GM04503 (cell line): ENCODE measurements at places on chromosomes 16 and 17.

DNA sequence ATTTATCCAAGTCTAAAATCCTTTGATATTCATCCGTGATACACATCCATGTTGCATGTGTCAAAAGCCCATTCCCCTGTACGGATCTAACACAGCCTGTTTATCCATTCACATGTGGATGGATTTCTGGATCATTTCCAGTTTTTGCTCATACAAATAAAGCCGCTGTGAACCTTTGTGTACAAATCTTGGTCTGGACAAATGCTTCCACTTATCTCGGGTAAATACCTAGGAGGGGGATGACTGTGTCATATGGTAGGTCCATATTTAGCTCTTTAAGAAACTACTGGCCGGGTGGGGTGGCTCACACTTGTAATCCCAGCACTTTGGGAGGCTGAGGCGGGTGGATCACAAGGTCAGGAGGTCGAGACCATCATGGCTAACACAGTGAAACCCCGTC is 6.3 kb upstream of the TBCD start:
- DNase-seq = no peak

DNA sequence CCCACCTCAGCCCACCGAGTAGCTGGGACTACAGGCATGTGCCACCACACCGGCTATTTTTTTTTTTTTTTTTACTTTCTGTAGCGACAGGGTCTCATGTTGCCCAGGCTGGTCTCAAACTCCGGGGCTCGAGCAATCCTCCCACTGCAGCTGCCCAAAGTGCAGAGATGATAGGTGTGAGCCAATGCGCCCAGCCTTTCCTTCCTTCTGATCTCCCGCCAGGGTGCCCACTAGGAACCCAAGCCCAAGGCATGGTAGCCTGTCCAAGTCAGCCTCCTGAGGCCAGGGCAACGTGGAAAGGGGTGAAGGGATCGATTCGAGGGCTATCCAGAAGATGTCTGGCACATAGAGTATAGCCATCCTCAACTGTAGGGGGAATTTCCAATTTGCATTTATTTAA is 9.6 kb upstream of the CREBBP start:
- DNase-seq = no peak

- DNase-seq = no peak
Observed at GRCh38 chr16:17839907-17840306, 369.1 kb upstream of the XYLT1 start.

DNA sequence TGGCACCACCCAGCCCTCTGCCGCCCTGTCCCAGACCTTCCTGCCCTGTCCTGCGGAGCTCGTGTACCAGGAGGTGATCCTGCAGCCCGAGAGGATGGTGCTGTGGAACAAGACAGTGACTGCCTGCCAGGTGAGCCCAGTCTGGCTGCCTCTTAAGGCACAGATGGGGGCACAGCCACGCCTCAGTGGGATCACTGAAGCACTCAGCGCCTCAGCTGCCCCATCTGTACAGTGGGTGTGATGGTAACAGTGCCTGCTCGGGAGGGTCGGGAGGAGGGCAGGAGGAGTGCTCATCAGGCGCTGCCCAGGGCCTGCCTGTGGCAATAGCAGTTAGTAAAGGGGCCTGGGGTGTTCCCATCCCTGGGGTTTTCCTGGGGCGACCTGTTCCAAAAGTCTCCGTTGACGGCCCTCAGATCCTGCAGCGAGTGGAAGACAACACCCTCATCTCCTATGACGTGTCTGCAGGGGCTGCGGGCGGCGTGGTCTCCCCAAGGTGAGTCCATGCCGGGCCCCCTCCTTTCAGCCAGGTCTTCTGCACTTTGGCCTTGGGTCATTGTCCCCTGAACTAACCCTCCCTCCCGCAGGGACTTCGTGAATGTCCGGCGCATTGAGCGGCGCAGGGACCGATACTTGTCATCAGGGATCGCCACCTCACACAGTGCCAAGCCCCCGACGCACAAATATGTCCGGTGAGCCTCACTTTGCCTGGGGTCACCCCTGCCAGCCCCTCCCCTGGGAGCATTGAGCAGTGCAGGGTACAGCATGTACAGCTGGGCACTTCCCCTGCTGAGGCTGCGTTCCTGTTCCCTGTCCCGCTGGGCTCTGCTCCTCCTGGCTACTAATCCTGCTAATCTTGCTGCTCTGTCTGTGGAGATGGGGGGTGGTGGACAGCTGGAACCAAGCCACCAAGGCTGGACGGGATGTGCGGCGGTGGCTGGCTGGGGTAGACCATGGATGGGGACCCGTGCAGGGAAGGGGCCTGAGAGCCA is 4.5 kb upstream of the TCAP start:
- no peak for DNase-seq

DNA sequence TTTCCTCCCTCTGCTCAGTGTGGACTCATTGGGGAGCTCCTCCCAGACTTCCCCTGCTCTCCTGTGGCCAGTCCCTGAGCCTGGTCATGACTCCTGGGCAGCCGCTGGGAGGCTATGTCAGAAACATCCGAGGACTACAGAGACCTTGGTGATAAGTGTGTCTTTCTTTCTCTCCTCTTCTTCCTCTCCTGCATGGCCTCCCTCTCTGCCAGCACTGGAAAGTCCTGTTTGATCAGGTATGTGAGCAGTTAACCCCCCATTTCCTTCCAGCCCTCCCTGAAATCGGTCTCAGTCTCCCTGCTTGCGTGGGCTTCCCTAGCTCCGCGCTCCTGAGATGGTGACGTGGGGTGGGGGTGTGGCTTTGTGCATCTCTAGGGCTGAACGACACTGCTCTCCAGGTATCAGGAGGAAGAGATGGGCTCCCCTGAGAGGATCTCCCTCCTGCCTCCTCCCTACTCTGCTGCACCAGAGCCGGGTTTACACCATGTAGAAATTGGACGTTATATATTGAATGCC is 2.1 kb downstream of the RHBDL3 start:
- no peak for DNase-seq

DNA sequence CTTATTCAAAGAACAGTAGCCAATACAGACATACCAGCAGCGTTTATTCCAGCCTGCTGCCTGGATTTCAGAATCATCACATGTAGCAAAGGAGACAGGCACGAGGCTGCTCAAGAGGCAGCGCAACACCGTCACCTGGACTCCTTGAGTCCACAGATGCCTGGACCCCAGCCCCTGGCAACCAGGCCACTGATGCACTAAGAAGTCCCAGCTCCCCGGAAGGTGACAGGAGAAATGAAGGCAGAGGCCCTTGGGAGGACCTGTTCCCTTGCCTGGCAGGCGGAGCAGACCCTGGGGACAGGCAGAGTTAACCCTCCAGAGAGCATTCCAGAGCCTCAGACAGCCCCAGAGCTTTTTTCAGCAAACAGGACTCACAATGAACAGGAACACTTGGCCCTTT is 16.5 kb downstream of the SMIM5 start:
- no peak for DNase-seq

DNA sequence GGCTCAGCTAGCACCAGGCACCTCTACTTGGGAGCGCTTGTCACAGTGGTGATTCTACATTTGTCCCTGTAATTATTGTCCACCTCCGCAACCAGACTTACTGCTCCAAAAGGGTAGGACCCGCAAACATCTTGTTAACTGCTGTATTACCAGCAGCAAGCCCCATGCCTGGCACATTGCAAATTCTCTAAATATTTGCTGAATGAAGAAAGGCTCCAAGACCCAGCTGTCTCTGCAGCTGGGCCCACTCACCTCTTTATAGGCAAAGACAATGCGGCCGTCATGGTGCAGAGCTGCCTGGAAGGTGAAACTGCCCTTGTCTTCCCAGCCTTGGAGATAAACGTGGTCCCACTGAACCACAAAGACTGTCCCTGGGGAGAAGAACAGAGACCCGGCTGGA is 44.3 kb downstream of the PLXDC1 start:
- DNase-seq = no peak

DNA sequence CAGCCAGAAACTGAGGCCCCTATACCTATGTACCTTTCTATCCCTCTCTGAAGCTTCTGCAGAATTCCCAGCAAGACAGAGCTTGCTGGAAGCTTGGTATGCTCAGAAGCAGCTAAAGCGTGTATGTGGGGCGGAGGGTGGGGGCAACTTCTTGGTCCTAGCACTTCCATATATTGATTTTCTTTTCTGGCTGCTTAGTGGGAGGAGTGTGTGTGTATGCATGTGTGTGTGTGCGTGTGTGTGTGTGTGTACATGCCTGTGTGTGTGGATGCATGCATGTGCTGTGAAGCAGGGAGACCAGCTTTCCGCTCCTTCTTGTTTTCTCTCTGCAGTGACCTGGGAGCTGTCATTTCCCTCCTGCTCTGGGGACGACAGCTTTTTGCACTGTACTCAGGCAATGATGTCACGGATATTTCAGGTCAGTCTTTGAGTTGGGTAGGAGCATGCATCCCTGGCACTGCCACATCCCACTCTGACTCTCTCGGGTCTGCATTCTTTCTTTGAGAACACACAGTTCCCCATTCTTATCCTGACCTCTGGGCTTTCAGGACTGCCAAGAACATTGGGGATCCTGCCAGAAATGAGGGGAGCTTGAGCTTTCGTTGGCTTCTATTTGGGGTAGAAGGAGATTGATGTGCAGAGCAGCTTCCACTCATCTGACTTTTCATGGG is 10.7 kb downstream of the HPR start:
- no peak for DNase-seq

DNA sequence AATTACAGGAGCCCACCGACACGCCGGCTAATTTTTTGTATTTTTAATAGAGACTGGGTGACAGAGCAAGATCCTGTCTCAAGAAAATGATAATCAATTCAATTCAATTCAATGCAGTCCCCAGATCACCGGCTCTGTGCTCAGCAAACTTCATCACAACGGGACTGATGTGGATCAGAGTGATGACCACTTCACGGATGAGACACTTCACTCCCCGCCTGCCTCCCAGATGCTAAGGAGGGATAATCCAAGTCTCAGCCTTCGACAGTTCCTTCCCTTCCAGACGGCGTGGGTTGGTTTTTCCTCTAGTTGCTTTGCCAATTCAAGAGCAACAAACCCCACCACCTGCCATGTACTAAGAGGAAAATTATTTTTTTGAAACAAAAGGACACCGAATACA is 93.8 kb downstream of the ZDHHC7 start:
- no peak for DNase-seq

GRCh38 chr16:85389679-85390470 is 223.2 kb upstream of the GSE1 start:
- DNase-seq = no peak

DNA sequence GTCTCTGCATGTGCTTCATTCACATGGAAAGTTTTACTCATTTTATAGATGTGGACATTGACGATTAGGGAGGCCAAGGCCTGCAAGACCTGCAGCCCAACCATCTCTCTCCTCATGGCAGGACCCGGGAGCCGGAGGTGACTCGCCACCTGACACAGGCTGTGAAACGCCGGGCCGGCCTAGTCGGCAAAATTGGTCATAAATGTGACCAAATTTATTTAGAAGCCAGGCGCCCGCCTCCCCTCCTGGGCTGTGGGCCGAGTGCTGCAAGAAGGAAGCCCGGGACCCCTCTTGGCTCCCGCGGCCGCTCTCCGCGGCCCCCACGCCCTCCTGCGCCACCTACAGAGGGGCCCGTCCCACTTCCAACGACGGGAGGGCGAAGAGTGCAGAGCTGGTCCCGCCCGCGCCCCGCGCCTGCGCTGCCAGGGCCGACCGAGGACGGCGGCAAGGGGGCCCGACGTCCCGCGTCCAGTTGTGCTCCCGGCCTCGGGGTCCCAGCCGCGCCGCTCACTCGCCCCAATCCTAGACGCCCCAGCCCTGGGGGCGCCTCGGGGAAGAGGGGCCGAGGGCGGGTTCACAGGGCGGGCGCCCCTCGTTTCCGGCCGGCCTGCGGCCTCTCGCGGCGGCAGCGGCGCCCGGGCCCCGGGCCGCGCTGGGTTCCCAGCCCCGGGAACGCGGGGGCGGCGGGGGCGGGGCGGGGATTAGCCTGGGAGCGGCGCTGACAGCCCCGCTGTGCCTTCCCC is 47.5 kb downstream of the WNT3 start:
- no peak for DNase-seq
